K562 (cell line): ENCODE measurements at places on chromosomes 3 and 15. TPM values are rescaled to one million over a fixed set of nuclear protein-coding genes. Genes with fewer than 3 reads are reported as not detected.

DNA sequence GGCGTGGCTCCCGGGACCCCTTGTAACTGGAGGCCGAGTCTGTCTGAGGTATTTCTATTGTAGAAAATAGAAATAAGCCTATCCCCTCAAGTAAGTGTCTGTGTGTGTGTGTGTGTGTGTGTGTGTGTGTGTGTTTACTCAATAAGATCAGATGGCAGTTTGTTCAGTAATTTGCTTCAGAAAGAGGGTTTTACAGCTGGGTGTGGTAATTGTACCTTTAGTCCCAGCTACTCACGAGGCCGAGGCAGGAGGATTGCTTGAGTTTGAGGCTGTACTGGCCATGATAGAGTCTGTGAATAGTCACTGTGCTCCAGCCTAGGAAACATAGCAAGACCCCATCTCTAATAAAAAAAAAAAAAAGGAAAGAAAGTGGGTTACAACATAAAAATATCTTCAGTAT lies 8.7 kb downstream of the SPINT1 start:
- no peak for DNase-seq

DNA sequence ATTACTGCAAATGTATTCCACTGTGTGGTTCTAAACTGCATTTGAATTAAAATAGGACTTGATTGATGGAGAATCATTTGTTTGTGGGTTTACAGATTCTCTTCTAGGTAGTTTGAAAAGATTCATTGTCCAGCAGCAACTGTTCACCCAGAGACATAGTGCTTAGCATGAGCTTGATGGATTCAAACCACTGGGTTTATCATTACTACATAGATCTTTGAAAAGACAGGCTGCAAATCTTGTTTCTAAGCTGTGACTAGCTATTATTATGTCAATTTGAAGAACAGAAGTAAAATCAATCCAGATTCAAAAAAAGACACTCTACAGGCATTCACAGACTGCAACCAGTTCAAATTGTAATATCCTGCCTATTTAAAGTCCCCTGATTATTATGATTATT lies 49.8 kb downstream of the MBNL1 start:
- DNase-seq, result no peak

GRCh38 chr15:60614862-60615771 lies 136.2 kb upstream of the ICE2 start:
- peak; percentile 85 for DNase-seq

DNA sequence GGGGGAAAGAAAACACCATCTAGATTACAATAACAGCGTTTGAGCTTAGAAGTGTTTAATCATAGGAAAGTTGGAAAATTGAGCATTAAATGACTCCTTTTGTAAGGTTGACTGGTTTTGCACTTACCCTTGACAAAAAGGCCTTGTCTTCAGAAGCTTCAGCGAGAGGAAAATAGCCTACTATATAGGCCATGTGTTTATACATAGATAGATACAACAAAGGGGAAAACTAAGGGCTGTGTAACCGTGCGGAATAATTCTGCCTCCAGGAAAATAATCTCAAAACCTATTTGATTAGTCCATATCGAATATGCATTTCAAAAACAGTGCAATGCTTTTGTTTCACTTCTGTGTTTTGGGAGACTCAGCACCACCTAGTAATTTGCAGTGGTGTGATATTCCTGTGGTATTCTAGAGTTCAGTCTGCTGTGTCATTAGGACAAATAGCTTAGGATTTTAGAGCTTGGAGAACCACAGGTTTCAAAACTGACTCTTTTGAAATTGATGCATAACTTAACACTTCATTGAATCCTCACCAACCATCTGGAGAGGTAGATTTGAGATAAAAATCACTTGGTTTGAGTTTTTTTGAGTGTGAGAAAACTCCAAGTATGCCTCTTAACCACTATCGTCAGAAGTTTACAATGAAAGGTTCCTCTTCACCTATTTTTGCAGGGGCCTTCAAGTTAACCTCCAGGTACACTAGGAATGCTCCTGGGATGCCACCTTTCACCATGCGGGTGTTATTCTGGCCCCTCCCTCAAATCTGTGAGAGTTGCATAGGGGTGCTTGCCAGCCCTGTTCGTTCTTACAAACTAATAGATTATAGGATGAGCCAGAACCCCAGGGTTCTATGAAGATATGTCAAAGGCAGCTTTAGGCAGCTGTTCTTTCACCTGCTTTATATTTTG lies 1.9 kb downstream of the ARHGAP31 start:
- no peak for DNase-seq

GRCh38 chr3:106345353-106346027 lies 476.7 kb upstream of the CBLB start:
- DNase-seq, result no peak

DNA sequence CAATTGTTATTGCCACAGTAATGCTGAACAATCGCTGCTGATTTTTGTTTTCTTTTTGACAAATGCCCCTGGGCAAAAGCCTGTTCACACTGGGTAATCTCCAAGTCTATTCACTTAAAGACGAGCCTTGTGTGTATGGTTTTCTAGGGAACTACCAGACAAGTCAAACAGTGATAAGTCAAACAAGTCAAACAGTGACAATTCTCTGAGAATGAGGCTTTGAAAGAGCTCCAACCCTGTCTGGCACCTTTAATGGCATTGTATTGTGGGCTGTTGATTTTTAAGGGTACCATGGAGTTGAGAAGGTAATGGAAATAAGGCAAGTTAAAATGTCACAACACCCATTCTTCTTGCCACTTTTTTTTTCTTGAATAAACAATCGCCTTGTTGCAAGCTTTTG lies 59.4 kb upstream of the TMC3 start:
- no peak for DNase-seq

DNA sequence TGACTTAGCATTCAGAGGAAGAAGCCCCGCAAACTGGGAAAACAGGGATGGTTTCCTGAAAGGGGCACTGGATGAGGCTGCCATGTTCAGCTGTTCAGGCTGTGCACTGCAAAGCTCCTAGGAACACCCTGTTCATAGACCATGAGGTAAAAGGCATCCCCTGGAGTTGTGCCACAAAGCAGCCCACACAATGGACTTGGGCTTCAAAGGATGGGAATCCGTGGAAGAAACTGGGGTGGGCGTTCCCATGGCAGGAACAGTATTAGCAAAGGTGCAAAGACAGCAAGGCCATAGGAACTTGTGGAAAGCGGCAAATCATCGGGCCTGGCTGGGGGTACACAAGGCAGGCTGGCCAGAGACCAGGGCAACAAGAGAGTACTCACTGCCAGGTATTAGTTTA lies 8.9 kb downstream of the OXTR start:
- no peak for DNase-seq

DNA sequence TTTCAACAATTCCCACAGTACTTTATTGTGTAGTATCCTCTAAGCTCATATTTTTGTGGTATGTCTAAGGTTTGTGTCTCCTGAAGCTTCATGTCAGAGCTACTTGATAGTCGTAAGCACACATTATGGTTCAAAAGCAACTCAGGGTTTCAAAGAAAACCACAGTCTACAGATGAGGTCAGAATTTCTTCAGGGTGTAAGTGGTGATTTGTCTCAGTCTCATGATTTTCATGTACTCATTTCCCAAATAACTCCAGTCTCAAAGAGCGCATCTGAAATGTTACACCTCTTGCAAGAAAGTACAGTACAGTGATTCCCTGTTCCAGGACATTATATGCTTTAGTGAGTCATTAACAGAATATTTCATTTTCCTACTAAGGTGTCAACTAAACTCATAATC lies 47.5 kb upstream of the SSR3 start:
- DNase-seq, result no peak

DNA sequence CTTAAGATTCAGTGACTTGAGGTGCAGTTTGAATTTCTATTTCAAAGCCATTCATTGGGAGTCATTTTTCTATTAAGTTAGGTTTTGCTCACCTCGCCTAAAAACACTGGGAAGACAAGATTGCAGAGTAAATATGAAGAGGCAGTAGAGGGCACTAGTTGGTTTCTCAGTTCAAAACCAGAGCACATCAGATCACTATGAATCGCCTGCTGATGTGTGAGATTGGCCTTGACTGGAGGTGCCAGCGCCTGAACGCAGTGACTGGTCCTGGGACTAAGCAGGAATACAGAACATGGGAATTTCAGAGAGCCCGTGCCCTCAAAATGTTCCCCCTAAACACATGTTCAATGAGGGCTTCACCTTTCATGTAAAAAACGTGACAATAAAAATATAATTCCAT lies 229.0 kb downstream of the ITPR1 start:
- peak; percentile 51 for DNase-seq

GRCh38 chr3:152319831-152320617 lies 51.3 kb downstream of the MBNL1 start:
- peak; percentile 96 for DNase-seq

DNA sequence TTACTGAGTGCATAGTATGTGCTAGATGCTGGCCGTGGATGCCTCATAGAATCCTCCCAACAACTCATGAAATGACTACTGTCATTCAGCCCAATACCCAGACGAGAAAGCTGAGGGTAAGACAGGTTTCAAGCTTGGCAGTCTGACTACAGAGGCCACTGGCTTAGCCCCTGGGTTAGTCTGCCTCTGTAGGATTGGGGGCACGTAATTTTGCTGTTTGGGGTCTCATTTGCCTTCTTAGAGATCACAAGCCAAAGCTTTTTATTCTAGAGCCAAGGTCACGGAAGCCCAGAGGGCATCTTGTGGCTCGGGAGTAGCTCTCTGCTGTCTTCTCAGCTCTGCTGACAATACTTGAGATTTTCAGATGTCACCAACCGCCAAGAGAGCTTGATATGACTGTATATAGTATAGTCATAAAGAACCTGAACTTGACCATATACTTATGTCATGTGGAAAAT lies 1.0 kb upstream of the CCR5 start:
- no peak for DNase-seq

- no peak for DNase-seq
These were observed 231.0 kb upstream of the CHRNA7 start for GRCh38 chr15:31799319-31799714.

DNA sequence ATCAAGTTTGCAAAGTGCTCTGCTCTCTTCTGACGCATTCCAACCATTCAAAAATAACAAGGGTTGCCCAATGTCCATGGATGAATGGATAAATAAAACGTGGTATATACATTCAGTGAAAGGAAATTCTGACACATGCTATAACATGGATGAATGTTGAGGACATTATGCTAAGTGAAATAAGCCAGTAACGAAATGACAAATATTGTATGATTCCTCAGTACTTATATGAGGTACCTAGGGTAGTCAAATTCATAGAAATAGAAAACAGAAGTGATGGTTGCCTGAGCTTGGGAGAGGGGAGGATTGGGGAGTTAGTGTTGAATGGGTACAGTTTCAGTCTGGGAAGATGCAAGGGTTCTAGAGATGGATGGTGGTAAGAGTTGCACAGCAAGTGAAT lies 33.9 kb downstream of the SH3BP5 start:
- no peak for DNase-seq

- DNase-seq, result no peak
These were observed 88.6 kb downstream of the SLCO3A1 start for GRCh38 chr15:91941871-91942658.

GRCh38 chr3:152197937-152198336 lies 70.8 kb upstream of the MBNL1 start:
- no peak for DNase-seq

DNA sequence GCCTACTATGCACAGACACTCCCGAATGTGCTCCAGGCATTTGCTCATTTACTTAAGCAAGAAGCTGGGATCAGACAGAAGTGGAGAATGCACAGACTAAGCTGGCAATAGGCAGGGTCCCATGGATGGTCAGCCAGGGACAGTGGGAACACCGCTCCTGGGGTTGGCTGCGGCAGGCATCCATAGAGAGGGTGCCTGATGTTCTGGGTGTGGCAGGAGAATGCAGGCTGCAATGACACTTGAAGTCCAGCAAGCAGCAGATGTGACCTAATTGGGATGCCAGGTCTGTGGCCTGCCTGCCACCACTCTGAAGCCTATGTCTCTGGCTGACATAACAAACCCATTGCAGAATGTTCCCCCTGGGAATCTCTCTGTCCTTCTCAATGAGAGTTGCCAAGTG lies 40.2 kb upstream of the SLC6A11 start:
- no peak for DNase-seq

DNA sequence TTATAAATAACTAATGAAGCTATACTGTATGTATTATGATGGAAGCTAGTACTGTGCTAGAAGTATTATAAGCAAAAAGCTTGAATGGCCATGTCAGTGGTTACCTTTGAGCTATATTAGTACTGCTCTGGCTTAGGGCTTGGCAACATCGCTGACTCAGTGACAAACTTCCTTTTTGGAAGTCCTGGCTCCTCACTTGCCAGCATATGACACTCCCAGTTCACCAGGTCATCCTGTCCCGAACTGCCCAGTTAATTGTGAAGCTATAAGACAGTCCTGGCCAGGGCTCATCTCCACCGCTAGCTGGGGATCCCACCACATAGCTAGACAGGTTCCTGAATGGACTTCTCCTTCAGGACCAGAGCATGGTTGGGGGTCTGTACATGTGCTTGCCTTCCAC lies 31.9 kb downstream of the RAB8B start:
- DNase-seq, result no peak

DNA sequence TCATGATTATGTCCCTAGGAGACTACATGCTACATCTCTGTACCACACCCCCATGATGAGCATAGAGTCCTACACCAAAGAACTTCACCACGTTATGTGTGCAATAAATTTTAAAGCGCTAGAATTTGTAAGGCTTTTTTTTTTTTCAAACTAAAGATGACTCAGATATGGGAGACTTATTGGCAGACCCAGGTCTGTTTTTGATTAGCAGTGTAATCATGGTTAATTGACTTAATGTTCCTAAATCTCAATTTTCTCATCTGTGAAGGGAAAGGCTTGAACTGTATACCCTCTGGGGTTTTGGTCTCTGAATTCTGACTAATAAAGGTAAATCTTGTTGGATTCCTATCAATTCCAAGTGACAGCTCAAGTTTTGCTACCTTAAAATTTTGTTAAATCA lies 26.4 kb downstream of the ABI3BP start:
- DNase-seq, result no peak

- DNase-seq, result no peak
These were observed 175.7 kb downstream of the TNIK start for GRCh38 chr3:171284308-171285075.

DNA sequence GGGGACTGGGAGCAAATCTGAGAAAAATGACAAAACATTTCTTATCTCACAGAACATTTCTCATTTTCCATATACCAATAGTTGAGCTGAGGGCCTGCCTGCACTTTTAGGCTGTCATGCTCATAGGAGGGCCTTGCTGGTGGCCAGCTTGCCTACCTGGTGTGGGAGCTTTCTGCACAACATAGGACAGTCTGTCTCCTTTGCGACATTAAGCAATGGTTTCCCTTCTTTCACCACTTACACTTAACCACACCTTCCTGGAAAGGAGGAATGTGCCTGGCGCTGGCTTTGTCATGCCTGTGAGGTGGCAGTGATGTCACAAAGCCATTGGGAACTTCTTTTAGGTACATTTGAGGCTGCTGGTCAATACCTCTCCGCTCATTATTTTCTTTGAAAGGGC lies 5.7 kb downstream of the SNAPC5 start:
- no peak for DNase-seq

Gene CPB1
- 3.7 and 4.0 TPM in 2 replicates for total RNA-seq

Gene IFT122
- total RNA-seq, result 11.1 and 12.9 TPM in 2 replicates

Gene GOLGA6L7
- total RNA-seq, result 0.11 TPM in 1 of 2 replicates, not detected in the other

Gene GASK1A
- 0.13 TPM in 1 of 2 replicates, not detected in the other for total RNA-seq

Gene UCN2
- total RNA-seq, result 0.11 TPM in 1 of 2 replicates, not detected in the other

Gene CAMK2N2
- total RNA-seq, result 0.22 and 0.27 TPM in 2 replicates

Gene IQCH
- total RNA-seq, result 1.9 and 3.2 TPM in 2 replicates
